Activated naive CD8-positive, alpha-beta T cell treated with anti-CD3 and anti-CD28 coated beads, Interleukin-2, amount 10 ng/mL, durations not matched to agents 7 days and 5 days (primary cell): ENCODE measurements at places on chromosomes 7 and 10.

- DNase-seq: no peak
Measured at GRCh38 chr7:142142702-142143101, 31.2 kb downstream of the MGAM2 start.

DNA sequence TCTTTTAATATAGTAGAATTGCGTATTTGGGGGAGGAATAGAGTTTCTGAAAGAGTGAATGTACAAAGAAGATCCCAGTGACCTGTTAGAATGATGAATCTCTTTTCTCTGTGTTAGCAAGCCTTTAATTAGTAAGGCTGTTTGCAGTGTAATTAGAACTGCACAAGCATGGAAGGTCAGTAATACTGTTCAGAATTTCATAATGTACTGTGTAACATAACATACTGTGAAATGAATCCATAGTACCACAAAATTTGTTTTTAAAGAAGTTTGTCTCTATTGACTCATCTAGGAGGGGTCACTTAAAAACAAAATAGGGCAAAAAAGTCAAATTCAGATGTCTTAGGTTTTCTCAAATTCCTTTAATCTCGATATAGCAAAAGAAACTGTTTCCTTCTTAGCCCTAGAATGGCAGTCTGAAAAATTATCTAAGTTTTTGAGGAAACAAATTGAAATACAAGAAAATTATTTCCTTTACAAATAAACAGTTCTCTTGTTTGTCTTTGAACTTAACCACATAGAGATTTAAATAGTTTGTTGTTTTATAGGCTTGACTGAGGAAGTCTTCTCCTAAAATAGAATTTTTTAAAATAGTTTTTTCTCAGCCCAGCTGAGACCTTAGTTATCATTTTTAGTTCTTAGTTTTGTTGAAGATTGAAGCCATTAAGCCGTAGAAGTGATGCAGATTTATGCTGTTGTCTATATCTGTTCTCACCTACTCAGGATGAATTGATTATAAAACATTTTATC, 12.5 kb downstream of the ADK start:
- no peak for DNase-seq

GRCh38 chr10:70328967-70329366, 45.2 kb upstream of the NPFFR1 start:
- no peak for DNase-seq

- DNase-seq: no peak
Measured at GRCh38 chr7:1120791-1121190, 32.9 kb downstream of the GPER1 start.

- DNase-seq: no peak
Measured at GRCh38 chr10:44966816-44967509, 7.4 kb downstream of the RASSF4 start.

DNA sequence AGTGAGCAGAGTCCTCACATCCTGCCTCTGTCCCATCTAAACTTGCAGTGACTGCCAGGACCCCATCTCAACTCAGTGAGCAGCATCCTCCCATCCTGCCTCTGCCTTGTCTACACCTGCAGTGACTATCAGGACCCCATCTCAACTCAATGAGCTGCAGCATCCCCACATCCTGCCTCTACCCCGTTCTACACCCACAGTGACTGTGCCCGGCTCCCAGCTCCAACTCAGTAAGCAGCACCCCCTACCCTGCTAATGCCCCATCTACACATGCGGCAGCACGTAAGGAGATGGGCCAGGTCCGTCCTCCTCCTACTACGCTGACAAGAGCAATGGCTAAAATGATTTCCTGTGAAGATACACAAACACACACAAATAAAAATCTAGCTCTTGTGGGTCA, 65.5 kb downstream of the TNS3 start:
- no peak for DNase-seq

DNA sequence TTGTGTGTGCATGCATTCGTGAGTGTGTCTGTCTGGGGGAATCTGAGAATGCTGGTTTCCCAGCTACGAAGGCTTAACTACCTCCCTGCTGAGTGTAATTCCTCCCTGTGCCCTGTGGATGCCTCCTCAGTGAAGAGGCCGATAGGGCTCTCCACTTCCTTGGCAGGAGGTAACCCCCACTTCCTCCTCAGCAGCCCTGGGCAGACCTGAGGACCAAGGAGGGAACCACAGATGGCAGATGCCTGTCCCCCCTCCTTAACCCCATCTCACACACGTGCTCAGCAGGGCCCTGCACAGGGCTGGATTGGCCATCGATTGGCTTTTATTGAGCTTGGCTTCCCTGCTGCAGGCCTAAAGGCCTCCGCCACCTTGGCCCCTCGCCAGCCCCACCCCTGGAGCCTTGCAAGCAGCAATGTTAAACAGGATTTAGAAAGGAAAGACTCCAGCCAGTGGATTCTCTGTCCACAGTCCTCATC, 45.6 kb upstream of the LRRC4 start:
- no peak for DNase-seq

DNA sequence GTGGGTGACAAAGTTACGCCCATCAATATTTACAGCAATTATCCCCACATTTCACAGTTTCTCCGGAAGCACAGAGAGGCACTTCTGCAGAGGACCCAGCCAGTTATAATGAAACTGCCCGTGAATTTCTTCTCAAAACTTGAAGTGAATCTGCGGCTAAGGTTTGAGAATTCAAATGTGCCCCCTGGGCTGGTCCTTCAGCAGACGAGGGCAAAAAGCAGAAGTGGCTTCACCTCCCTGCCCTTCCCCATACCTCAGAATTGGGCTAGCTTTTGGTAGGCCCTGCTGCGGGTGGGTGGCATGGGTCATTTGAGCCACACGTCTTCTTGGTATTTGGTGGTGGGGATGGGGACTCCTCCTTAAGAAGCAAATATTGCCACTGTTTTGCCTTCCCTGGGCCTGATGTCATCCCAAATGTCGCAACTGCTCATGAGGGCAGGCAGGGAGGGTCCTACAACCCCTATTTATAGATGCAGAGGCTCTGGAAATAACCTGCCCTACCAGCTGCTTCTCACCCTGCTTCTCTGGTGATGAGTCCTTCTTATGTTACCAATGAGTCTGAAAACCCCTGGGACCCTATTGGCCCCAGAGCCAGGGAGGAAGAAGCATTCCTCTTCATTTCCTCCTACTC, 16.6 kb upstream of the WDFY4 start:
- no peak for DNase-seq

DNA sequence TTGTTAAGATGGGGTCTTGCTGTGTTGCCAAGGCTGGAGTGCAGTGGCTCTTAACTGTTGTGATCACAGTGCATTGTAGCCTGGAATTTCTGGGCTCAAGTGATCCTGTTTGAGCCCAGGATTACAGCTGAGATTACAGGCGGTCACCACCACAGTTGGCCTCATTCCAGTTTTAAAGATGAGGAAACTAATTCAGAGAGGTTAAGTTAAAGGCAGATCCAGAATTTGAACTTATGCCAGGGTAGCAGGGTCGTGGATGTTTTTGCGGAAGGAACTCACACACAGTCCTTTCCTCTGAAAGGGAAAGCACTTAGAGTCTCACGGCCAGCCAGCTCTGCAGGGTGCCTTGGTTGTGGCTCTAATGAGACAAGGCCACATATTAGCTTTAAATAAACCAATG, 84.7 kb downstream of the MMRN2 start:
- DNase-seq: no peak

- no peak for DNase-seq
Measured at GRCh38 chr7:15885678-15886077, 199.2 kb upstream of the MEOX2 start.

DNA sequence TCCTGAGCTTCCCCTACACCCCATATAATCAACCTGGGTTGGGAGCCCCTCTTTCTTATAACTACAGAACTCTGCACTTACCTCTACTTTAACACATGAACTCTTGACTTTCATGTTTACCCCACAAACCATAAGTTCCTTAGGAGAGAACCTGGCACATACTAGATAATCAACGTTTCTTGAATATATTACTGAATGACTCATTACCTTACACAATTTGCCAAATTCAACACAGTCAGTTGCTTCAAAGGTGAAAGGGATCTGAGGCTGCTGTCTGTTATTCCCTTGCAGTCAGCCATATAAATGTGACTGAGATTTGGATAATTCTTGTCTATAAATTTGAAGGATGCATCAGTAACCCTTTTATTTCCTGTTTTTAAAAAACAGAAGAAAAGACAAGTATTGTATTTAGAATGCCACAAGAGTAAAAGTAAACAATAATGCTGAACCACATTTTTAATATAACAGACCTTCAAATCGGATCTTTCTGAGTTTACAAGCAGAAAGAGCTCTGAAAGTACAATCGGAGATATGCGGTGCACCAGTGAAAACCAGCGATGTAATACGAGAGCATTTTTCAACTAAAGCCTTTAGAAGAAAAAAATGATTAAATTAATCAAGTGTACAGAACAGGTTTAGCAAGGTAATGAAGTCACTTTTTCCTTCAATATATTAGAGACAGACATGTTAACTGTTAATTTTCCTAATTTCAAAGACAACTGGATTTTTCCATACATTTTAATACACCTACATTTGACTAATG, 29.5 kb upstream of the LRRC17 start:
- DNase-seq: no peak

- no peak for DNase-seq
Measured at GRCh38 chr7:1245524-1246050, 12.9 kb downstream of the UNCX start.
